NCI-H1092 (cell line): ENCODE measurements at places on chromosomes 6 and 20.
A peak's percentile ranks its signal among the peaks of the same experiment; 100 is the strongest.

- no peak for DNase-seq
Measured at GRCh38 chr20:57502336-57502700, 22.6 kb downstream of the CTCFL start.

- DNase-seq, result peak; percentile 37
Measured at GRCh38 chr6:31736021-31736767, at the start of gene CLIC1. Gene CLIC1, minus strand, starts transcription at chr6:31736530. Its CDS starts 230 bp downstream, at chr6:31736300.

DNA sequence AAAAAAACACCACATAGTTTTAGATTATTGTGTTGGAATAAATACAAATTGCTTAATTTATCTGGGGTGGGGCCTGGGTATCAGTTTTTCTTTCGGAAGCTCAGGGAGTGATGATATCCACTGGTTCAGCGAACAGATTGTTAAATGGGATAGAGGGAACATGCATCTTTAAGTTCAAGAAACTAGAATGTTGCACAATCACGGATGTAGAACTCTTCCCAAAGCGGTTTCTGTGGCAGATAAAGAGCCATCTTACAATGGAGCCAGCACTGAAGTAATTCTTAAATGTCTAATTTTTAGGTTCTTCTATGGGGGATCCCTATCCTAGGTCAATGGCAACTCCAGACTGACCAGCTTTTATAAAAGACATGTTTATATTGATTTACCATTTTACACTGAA, 9.7 kb upstream of the RMND1 start:
- DNase-seq, result no peak

DNA sequence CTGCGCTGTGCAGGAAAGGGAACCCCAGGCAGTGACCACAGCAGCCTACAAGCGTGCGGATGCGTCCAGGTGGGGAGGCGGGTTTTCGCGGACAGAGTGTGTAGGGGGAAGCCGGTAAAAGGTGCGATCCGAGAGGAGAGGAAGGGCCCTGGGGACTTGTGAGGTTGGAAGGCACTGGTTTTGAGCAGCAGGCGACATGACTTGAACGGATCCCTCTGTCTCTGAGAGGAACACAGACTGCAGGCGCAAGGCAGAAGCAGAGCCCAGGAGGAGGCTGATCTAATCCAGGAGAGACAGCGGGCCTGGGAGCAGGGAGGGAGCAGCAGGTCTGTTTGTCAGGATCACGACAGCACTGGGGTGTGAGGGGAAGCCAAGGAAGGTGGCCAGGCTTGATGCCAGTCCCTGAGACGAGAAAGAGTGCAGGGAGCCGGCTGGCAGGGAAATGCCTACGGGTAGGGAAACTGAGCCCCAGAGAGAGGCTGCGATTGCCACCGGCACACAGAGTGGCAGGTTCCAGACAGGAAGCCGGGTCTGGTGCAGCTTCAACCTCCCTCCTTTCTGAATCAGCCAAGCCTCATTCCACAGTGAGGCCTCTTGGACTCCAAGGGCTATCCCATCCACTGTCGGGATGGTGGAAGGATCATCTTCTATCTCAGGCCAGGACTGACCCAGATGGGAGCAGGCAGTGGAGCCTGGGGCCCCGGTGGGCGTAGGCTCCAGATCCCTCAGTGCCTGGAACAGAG, 57.1 kb downstream of the HNF4A start:
- no peak for DNase-seq

- no peak for DNase-seq
Measured at GRCh38 chr6:4224067-4224978, 88.9 kb upstream of the ECI2 start.

GRCh38 chr20:64121586-64121985, 14.2 kb upstream of the NPBWR2 start:
- DNase-seq, result no peak

- DNase-seq, result no peak
Measured at GRCh38 chr6:5996714-5997419, 9.9 kb downstream of the NRN1 start.

- DNase-seq, result no peak
Measured at GRCh38 chr6:24879351-24879750, 56.4 kb downstream of the RIPOR2 start.

GRCh38 chr6:142331075-142331551, 29.3 kb downstream of the ADGRG6 start:
- DNase-seq, result no peak

DNA sequence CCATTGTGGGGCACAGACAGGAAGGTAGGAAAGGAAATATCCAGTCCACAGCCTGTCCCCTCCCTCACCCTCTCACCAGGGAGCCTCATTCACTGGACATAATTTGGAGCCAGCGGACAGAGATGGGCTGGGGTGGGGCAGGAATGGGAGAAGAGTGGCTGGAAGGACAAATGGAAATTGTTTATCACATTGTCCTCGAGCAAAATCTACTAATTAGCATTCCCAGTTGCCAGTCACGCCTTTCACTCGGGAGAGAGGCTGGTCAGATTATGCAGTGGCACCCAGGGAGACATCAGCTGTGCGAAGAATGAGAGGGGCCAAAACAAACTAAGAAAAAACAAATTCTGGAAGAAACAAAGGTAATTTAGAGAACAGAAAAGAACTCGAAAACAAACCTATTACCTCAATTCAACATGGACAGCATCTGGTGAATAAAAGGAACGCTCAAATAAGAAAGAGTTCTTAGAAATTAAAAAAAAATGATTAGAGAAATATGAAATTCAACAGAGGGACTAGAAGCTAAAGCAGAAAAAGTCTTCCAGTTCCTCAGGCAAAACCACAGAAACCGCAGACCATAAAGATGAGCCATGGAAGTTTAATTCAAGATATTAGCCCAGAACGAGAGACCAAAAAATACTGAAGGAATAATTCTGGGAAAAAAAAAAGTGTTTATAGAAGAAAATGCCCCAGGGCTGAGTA, 108.5 kb upstream of the RALGAPA2 start:
- no peak for DNase-seq

DNA sequence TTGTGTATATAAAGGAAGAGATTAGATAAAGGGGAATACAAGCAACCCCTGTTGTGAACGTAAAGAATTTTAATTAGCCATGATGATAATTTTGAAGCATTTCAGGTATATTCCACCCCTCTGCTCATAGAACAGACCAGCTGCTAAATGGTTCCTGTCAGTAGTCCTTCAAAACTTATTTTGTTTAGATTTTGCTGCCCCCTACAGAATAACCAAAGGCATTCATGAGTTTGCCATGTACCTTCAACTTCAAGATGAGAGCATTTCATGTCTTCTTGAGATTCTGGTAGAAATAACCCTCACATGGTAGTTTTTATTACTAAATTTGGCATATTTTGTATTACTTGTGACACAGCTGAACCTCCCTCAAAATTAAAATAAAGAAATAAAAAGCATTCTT, 1586.7 kb downstream of the HACE1 start:
- no peak for DNase-seq

- DNase-seq, result no peak
Measured at GRCh38 chr6:98695091-98695801, 139.1 kb upstream of the POU3F2 start.

GRCh38 chr6:106167096-106167814, 81.1 kb downstream of the PRDM1 start:
- no peak for DNase-seq

GRCh38 chr6:44257025-44257752, at the start of gene SLC35B2:
Gene SLC35B2, minus strand, starts transcription at chr6:44257528. Its CDS starts 118 bp downstream, at chr6:44257410.
- peak; percentile 82 for DNase-seq

DNA sequence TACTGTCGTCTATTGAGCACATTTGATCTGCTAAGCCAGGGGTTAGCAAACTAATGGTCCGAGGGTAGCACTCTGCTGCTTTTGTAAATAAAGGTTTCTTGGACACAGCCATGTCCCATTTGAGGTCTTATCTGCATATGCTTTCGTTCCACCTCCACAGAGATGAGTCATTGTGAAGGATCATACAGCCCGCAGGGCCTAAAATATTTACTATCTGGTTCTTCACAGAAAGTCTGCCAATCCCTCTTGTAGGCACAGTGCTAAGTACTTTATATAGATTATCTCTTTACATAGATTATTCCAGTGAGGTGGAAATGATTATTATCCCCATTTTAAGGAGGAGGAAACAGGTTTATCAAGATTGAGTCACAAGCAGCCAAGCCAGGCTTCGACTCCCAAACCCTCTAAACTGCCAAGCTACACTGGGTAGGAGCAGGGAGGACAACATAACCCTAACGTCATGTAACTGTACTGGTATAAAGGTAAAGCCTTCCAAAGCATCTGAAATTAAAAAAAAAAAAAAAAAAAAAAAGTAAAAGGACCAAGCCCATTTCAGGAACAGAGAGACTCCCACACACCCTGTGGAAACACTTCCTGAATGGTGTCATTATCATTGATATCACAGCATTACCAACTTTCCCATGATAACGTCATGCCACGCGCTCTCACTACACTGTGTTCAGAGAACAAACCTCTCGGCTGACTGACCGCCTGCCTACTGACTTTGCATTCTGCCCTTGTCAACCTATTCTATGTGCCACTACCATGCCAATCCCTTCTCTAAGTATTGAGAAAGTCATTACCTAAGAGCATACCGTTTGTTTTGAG, 101.0 kb downstream of the KIF16B start:
- no peak for DNase-seq

DNA sequence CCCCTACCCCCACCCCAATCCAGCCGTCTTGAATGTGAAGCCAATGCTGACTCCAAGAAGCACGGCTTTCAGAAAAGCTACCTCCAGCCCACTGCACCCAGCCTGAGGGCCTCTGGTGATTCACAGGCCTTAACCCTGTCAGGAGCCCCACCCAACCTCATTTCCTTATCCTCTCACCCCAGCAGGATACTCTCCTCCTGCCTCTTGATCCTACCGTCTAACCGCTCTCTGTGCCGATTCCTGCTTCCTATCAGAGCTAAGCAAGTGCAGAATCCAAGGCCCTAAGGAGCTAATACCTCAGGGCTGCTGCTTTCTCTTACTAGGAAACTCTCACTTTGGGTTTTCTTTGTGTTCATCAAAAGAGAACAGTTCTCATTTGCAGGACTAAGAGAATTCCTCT, 47.2 kb downstream of the TRERF1 start:
- no peak for DNase-seq

GRCh38 chr6:166581091-166581511, 5.4 kb downstream of the RAMACL start:
- DNase-seq, result no peak

GRCh38 chr6:15502446-15503345, 160.1 kb downstream of the DTNBP1 start:
- no peak for DNase-seq

DNA sequence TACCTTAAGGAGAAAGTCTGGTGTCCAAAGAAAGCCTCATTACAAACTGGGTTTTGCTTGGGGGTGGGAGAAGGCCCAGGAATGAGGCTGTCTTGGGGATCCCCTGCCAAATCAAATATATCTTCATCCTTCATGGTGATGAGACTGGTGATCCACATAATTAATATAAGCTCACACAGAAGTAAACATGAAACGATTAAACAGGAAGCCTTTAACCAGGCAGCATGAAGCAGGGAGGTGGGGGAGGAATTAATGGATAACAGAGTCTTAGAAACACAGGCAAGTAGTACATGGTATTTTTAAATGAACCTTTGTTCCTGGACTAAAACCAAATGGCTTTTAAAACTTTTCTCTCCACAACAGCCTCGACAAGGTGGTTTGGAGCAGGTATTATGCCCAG, 437.5 kb downstream of the TFAP2A start:
- DNase-seq, result no peak

DNA sequence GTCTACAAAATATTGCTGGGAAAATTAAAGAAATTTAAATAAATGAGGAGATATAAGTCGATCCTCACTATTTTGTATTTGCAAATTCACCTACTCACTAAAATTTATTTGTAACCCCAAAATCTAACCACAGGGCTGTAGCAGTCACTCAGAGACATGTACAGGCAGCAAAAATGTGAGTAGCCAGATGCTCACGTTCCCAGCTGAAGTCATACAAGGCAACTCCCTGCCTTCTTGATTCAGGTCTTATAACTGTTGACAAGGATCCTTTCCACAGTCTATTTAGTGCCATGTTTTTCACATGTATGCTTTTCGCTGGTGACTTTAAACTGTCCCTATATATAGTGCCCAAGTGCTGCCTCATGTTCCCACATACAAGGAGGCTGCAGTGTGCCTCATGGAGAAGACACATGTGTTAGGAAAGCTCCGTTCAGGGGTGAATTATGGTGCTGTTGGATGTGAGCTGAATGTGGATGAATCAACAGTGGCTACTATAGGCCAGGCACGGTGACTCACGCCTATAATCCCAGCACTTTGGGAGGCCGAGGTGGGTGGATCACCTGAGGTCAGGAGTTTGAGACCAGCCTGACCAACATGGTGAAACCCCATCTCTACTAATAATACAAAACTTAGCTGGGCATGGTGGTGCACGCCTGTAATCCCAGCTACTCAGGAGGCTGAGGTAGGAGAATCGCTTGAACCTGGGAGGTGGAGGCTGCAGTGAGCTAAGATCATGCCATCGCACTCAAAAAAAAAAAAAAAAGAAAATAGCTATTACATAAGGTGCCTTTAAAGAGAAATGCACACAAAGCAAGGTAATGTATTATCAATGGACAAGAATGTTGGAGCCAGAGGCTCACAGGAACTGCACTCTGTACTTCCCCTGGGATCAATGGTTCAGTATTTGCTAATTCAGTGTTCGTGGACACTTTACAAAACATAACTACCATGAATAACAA, 55.3 kb downstream of the STK35 start:
- no peak for DNase-seq

DNA sequence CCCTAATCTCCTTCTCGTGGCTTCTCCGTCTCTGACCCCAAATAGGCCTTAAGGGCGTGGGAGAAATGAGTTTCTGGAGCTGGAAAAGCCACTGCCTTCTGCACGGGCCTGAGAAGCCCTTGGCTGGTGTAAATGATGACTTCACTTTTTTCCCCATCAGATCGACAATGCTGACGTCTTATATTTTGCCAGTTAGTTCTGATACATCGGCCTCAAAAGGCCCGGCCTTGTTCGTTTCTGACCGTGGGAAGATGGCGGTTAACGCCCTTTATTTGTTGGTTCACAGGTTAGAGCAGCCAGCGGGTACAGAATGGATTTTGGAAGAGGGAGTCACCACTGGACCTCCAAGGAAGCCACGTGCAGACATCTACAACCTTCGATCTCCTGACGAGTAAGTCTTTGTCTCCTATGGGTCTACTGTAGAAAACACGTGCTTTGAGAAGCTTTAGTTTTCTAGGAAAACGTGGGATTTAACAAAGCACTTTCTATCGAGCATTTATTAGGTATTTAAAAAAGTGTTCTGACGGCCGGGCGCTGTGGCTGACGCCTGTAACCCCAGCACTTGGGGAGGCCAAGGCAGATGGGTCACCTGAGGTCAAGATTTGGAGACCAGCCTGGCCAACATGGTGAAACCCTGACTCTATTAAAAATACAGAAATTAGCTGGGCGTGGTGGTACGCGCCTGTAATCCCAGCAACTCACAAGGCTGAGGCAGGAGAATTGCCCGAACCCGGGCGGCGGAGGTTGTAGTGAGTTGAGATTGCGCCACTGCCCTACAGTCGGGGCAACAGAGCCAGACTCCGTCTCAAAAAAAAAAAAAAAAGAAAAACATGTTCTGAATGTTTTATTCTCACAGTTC, 1.2 kb upstream of the ZNFX1 start:
- DNase-seq, result no peak
